GM06990 (cell line): ENCODE measurements at places on chromosomes 1 and 21.

DNA sequence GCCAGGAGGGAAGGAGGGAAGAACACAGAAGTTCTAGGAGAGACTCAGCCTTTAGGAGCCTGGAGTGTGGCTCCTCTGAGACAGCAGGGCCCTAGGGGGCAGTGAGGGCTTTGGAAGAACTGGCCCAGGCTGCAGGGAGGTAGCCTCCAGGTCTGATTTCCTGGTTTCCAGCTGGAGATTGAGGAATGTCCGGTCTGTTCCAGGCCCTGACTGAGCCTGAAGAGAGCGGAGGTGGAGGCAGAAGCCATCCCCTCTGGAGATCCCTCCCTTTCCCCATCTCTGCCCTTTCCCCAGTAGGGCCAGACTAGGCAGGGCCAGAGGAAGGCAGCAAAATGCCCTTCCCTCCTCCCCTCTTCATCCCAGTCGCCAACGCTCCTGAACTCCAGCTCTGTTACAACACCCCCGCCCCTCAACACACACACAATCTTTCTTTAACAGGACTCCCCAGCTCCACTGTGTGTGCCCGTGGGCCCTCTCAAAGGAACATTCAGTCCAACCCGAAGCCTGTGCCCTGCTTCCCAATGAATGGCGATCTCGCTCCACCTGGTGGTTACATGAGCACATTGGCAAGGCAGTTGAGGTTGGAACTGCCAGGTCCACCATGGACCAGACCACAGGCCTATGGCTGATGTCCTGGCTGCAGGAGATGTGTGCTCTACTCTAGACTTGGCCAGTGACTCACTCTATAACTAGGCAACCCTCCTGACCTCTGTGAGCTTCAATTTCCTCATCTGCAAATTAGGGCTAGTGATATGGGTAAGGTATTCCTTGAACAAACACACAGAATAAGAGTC, 32.0 kb downstream of the MAP7D1 start:
- DNase-seq, result peak; percentile 59

- DNase-seq, result peak; percentile 90
These were observed at the start of gene SLC35A3 for GRCh38 chr1:99969729-99970621. TSS of gene SLC35A3 (plus strand) at chr1:99969996. CDS start at chr1:99993555, 23,559 bp downstream.

DNA sequence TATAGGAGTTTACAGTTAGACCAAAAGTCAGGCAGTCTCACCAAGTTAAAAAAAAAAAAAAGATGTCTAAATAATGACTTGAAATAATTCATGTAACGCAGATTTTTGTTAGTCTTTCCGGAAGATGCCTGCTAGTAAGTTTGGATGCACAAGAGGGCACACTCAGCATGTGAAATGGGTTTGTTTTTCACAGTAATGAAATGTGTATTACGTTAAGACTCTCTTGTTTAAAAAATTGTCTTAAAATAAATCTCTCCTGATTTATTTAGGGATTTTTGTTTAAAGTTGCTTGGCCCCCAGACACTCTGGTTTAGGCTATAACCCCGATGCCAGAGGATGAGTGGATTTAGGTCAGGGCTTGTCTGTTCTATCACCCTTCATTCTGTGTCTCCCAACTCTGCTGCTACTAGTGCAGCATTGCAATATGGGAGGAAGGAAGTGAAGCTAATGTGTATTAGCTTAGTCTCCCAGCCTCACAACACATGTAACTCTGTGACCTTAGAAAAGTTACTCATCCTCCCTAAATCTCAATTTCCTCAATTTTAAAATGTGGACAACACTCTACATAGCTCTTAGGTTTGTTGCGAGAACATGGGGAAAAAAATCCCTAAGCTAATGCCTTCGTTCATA, 25.7 kb downstream of the CTH start:
- DNase-seq, result no peak

DNA sequence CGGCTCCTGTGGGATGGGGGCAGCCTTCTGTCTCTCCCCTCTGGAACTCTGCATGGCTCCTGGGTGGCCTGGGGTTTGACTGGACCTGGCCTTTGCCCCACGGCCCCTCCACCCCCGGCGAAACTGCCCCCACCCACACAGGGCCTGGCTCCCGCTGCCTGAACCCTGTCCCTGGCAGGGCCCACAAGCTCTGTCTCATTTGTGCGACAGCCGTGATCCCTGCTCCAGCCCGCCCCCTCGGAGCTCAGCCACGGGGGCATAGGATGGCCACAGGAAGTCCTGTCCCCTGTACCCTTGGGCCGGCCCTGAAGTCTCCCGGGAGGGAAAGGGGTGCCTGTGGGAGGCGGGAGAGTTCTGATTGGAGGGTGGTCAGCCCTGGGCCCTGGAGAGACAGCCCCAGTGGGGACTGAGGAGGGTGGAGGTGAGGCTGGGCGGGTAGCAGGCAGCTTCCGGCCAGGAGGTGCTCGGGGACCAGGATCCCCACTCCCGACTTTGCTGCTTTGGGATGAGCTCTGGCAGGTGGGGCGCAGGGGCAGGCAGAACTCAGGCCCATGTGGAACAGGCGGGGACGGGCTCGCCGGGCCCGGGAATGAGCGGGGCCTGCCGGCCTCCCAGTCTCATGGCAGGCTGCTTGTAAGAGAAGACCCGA, 45.1 kb downstream of the SLX9 start:
- no peak for DNase-seq

GRCh38 chr1:29719253-29719652, 482.9 kb downstream of the PTPRU start:
- DNase-seq, result no peak

DNA sequence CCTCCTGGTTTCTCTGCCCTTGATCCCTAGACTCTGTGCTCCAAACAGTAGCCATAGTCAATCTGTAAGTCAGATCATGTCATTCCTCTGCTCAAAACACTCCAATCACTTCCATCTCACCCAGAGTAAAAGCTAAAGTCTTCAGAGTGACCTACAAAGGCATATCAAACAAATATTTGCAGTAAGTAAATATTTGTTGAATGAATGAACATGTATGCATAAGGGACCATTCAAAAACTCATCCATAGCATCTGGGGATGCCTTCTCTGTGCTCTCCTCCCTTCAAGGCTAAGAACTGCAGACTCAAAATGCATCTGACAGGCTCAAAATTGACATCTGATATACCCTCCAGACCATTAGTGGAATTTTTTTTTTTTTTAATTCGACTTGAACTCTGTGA, 18.1 kb upstream of the AK5 start:
- DNase-seq, result no peak

DNA sequence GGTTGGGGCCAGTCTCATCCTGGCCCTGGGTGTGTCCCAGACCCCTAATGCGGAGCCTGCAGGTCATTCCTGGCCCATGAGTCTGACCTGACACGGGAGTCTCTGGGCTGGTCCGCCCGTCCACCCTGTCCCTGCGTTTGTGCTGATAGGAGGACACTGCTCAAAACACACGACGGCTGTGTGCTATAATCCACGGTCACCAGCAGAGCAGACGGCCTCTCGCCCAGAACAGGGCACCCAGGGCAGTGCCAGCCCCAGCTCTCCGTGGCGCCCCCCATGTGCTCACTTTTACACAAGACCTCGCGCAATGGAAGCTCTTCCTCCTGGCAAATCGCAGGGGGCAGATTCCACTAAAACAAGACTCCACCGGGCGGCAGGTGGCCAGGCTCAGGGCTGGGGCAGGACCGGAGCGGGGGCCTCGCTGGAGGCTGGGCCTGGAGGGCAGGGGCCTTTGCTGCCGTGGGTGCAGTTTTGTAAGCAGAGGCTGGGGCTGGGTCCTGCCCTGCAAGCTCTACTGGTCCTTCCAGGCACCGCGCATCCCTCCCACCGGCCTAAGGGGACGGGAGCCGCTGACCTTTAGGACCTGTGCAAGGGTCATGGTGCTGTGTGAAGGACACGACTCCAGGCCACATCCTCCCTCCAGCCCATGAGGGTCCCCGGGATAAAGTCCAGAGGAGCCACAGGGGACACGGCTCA, 10.6 kb upstream of the SLC19A1 start:
- no peak for DNase-seq

DNA sequence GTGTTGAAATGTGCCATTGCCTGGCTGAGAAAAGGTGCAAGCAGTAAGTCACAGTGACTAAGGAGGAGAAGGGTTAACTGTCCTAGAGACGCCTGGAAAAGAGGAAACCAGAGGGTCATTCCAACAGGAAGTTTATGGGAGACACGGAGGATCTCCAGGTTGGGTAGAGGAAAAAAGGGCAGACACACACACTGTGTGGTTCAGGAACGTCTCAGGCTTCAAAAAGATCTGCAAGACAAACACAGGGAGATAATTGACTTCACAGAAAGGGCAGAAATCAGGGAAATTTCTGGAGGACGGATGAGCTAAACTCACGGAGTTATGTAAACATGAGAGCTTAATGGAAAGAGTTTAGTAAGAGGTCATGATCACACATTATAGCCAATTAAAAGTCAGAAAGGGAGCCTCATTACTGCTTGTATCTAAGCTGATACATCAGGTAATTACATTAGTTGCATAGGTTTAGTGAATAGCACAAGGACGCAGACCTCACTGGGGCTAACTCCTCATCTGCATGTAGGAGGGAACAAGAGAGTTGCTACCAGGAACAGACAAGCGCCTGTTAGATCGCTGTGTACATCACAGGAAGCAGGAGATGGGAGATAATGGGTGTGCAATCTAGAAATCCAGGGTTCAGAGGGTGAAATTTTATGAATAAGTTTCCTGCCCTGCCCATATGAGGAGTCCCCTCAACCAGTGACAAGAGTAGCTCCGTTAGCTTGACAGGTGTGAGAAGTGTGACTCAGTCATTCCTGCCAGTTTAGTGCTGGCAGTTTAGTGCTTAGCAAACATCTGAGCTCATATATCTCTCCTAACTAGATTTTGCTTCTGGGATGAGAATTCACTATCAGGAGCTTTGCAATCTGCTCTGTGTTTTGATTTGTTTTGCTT, 96.6 kb upstream of the TNR start:
- DNase-seq, result no peak

- DNase-seq, result no peak
These were observed 39.0 kb upstream of the LMX1A start for GRCh38 chr1:165395478-165395877.

- DNase-seq, result no peak
These were observed 127.1 kb downstream of the PCNX2 start for GRCh38 chr1:233168384-233168783.

GRCh38 chr1:222301652-222302051, 246.3 kb downstream of the HHIPL2 start:
- no peak for DNase-seq

- no peak for DNase-seq
These were observed 8.2 kb upstream of the MTFR1L start for GRCh38 chr1:25811384-25812082.

DNA sequence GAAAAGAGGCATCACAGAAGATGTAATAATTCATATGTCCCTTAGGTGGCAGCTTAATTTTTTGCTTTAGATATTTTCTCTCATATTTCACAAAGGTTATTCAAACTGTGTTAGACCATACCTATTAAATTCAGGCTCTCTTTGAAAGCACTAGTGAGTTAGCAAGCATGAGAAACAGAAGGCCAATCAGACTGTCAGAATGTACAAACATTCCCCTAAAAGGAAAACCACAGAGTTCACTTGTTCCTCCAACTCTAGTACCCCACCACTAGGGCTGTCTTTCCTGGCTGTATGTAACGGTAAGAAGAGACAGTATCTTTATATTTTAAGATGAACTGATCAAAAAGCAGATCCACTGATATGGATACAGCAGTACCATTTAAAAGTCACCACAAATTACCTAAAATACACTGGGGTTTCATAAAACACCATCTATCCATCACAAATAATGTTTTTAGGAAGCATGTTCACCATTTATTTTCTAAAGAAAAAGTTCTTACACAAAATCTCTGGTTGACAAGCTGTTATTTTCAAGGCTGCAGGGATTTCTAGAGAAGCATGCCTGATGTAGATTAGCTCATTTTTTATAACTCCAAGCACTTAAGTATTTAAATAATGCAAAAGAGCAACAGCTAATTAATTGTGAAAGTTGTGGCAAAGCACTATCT, 1.8 kb downstream of the ARPC5 start:
- peak; percentile 68 for DNase-seq
